ENCODE measurements at places on chromosomes 11 and 22.

DNA sequence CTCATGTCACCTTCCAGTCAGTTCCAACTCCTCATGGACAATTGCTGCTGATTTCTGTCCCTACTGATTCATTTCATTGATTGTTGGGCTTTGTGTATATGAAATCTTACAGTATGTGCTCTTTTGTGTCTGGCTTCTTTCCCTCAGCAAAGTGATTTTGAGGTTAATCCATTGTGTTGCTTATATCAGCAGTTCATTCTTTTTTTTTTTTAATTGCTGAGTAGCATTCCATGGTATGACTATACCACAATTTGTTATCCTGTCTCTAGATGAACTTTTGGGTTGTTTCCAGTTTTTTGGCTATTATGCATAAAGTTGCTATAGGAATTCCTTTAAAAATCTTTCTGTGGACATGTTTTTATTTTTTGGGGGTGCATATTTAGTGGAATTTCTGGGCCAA, 59.9 kb downstream of the NXPE1 start:
- no peak for DNase-seq

- no peak for DNase-seq
These were observed 130.1 kb upstream of the NARS2 start for GRCh38 chr11:78704811-78705210.

DNA sequence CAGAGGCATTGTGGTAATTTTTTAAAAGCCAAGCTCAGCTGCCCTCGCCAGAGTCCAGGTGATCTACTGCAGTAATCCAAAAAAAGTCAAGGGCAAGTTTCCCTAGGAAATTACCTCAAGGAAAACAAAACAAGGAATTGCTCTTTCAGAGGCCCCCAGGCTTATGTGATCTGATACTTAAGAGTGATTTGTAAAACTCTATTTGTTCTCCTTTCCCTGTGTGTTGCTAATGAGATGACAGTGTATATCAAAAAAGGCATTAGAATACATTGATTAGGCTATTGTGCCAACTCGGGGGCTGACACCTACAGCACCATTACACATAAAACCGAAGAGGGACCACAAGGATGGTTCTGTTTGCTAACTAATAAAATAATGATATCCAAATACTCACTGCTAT, 44.5 kb upstream of the CHRM4 start:
- DNase-seq = no peak

DNA sequence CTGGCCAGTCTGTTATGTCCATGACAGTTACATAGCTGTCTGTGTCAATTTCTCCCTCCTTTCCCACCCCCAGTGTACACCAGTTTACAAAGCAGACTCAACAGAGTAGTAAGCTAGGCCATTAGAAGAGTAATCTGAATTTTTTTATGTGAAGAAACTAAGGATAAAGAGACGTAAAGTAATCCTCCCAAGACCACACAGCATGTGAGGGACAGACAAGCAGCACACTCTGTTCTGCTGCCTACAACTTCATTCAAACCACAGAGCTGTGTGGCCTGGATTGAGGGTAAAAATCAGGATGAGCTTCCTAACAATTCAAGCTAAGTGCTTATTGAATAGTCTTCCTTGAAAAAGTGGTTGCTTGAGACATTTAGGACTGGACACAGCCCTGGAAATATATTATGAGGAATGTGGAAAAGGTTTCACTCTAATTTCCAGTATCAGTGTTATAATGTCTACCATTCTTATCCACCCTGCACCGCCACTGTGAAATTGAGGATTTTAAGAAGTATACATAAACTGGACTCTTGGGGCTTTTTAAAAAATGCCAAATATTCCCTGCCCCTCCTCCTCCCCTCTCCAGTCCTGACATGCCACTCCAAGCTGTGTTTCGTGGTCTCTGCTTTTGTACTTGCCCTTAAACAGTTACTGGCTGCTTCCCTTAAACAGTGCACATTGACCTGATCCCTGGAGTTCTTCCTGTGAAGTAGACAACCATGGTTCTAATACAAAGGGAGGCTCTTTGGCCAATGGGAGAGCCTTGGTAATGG, 40.9 kb downstream of the EXT2 start:
- DNase-seq = no peak

- no peak for DNase-seq
These were observed 70.5 kb downstream of the JAM3 start for GRCh38 chr11:134139303-134139872.

GRCh38 chr11:67041602-67042001, 15.0 kb upstream of the RHOD start:
- DNase-seq = no peak

DNA sequence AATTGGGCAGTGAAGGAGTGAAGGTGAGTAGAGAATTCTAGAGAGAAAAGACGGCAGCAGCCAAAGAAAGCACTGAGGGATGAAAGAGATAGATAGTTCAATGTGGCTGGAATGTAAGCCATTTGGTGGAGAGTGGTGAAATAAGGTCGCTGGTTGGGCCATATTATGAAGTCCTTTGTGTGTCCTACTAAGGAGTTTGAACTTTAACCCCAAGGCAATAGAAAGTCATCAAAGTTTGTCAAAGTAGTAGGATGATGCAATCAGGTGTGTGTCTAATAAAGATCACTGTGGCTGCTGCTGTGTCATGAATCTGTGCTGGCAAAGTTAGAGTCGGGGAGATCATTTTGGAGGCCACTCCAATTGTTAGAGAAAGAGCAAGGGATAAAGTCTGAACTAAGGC, 18.7 kb downstream of the RNF121 start:
- DNase-seq = no peak

GRCh38 chr22:49415151-49415951, 412.3 kb downstream of the BRD1 start:
- no peak for DNase-seq

- DNase-seq = no peak
These were observed 35.5 kb downstream of the MTMR2 start for GRCh38 chr11:95888439-95888838.

GRCh38 chr11:112958670-112959069, 2.5 kb upstream of the NCAM1 start:
- DNase-seq = no peak

- no peak for DNase-seq
These were observed 120.5 kb downstream of the HIPK3 start for GRCh38 chr11:33377412-33378370.

DNA sequence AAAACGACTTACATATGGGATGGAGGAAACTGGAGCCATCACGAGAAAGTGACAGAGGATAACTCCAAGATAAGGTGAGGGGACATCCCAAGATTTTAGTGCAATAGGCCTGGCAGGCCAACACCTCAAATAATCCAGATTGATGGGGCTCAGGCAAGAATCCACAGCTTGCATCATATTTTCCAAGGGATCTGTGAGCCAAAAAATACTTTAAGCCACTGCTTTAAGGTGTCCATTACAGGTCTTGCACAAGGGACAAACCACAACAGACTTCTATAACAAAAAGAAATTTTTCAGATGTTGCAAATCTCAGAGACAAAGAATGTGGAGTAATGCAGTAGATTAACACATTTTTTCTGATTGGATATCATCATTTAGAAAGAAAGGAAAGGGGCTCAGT, 45.6 kb downstream of the DENND5A start:
- DNase-seq = no peak

- no peak for DNase-seq
These were observed 56.5 kb upstream of the SHISAL1 start for GRCh38 chr22:44369293-44369661.

- no peak for DNase-seq
These were observed 8.0 kb upstream of the NUP160 start for GRCh38 chr11:47856186-47856585.
